ENCODE measurements at places on chromosomes 12 and 14. TPM values are rescaled to one million over a fixed set of nuclear protein-coding genes. Genes with fewer than 3 reads are reported as not detected.

INHBE gene
- total RNA-seq = 0.41 TPM

CLEC2A gene
- total RNA-seq = 1.1 TPM

CIROP gene
- total RNA-seq = 0.38 TPM

- no peak for ATAC-seq
Observed at GRCh38 chr12:56374726-56375597, 12.3 kb upstream of the APOF start.

GRCh38 chr14:39755269-39755878, 323.1 kb upstream of the FBXO33 start:
- no peak for ATAC-seq

All from motor neuron (in vitro differentiated cells).